ENCODE measurements at places on chromosomes 5 and 9.
A peak's percentile ranks its signal among the peaks of the same experiment; 100 is the strongest.

- peak; percentile 90 for DNase-seq
These were observed 51.9 kb downstream of the NIPAL4 start for GRCh38 chr5:157511651-157512644.

DNA sequence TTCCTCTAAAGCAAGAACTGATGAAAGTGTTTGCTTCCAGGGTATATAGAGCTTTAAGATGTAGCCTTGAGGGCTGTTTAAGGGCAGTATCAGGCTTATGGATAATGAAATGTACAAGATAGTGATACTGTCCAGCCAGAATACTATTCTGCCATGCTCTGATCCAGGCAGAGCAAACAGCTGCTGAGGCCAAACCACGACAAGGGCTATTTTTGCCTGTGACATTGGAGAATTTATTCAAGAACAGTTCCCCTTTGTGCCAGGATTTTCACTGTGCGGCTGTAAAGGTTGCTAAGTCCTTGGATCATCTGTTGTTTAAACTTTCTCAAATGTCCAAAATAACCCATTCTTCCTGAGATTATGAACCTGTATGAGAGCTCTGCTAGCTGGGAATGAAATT lies 70.4 kb downstream of the OTP start:
- DNase-seq = no peak

GRCh38 chr9:81787747-81788632 lies 98.6 kb upstream of the TLE1 start:
- DNase-seq = peak; percentile 71

GRCh38 chr5:9440517-9440916 lies 105.4 kb downstream of the SEMA5A start:
- DNase-seq = no peak

DNA sequence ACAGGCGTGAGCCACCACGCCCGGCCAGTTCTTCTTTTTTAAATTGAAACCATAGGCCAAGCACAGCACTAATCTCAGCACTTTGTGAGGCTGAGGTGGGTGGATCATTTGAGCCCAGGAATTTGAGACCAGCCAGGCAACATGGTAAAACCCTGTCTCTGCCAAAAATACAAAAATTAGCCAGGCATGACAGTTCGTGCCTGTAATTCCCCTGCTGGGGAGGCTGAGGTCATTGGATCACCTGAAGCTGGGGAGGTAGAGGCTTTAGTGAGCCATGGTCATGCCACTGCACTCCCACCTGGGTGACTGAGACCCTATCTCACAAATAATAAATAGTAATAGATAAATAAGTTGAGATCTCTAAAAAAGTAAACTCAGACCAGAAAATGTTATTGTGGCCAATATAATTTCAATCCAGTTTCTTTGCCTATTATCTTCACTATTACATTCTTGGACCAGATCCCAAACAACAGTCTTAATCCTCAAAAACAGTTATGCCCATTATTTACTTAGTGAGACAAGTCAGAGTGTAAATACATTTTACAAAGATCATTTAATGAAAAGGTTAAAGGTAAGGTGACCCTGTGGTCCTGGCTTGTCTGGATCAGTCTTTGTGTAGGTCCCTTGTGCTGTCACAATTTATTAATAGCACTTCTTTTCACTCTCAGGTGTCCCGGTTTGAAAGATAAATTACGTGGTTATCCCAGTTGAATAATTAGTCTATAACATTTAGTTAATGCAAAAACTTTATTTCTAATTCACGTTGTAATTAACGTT lies 53.6 kb downstream of the RAB24 start:
- no peak for DNase-seq

GRCh38 chr5:35129276-35129675 lies 81.5 kb upstream of the AGXT2 start:
- peak; percentile 44 for DNase-seq

DNA sequence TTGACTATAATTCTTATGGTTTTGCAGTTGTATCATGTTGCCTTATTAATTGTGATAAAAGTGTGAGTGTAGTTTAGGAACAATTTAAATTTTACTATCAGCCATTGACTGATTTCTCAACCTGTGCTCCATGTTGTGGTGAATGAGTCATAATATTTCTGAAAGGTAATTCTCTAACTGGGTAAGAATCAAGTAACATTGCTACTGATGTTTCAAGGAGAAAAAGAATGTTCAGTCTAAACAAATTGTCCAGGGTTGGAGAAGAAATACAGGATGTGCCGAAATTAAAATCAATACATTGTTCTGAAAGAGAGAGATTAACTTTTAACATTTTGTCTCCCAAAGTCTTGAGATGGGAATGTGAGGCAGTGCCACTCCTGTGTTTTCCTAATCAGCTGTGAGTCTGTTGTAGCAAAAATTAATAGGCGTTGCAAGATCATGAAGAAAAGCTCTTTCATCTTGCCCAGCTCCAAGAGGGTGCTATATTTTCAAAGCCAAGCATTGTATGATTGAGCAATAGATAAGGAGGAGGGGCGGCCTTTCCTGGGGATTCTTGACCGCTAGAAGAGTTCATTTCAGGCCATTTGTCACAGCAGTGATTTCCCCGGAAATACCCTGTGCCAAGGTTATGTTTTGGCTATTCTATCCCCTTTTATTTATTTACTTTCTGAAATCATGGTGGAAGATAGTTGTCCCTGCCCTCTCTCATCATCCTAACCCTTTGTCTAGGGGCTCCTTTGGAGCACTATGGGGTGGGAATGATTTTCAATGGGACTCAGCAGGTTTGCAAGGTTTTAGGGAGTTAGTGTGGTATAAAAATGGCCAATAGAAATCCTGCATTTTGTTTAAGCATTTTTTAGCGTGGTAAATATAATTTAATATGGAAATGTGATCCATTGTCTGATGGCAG lies 151.6 kb downstream of the FOCAD start:
- no peak for DNase-seq
